ENCODE measurements at places on chromosomes 2 and 18. TPM values are rescaled to one million over a fixed set of nuclear protein-coding genes. Genes with fewer than 3 reads are reported as not detected.

The KCNK3 gene
- 29.3 TPM for polyA plus RNA-seq

GRCh38 chr18:58856881-58857280, 7.8 kb upstream of the ZNF532 start:
- no peak for DNase-seq

DNA sequence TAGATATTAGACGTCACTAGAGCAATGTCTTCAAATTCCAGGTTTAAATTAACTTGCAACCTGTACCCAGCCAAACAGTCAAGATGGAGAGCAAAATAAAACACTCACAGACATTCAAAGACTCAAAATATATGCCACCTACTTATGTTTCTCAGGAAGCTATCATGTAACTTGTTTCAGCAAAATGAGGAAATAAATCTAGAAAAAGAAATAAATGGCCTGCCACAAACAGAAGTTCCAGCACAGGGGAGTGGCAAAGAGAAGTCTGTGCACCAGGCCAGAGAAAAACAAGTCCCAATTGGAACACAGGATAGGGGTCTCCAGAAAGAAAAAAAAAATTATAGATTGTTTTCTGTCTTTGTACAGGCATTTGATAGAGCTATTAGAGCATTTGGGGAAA, 96.7 kb downstream of the LRP2 start:
- no peak for DNase-seq

DNA sequence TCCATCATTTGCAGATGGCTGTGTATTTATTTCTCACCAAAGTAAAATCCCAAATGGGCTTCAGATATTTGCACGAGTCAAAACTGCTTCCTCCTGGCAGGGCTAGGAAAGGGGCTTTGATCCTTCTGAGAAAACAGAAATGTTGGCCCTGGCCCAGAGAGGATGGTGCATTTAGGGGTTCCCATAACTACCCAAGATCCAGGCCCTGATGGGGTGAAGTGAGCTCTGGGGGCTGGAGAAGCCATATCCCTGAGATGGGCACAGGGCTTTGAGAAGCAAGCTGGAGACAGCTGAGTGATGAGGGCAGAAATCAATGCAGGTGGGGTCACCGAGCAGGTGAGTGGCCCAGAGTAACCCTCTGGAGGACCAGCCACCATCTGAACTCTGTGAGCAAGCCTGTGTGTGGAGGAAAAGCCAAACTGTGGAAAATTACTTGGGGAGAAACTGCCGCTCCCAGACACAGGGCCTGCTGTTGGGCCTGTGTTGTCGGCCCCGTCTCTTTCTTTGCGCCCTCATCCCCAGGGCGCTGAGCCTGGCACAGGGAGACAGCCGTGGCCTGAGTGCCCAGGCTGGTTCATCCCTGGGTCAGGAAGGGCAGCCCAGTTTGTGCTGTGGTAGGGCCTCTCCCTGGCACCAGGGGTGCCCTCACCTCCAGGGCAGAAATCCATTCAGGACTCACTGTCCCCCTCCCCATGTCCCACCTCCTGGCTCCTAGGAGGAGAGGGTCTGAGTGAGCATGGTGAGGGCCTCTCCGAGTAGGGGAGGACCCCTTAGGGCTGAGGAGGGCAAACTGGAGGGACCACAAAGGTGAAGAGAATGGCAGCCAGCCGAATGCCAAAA, 167.8 kb upstream of the HAAO start:
- DNase-seq: no peak

The C18orf32 gene
- 120 TPM for polyA plus RNA-seq

DNA sequence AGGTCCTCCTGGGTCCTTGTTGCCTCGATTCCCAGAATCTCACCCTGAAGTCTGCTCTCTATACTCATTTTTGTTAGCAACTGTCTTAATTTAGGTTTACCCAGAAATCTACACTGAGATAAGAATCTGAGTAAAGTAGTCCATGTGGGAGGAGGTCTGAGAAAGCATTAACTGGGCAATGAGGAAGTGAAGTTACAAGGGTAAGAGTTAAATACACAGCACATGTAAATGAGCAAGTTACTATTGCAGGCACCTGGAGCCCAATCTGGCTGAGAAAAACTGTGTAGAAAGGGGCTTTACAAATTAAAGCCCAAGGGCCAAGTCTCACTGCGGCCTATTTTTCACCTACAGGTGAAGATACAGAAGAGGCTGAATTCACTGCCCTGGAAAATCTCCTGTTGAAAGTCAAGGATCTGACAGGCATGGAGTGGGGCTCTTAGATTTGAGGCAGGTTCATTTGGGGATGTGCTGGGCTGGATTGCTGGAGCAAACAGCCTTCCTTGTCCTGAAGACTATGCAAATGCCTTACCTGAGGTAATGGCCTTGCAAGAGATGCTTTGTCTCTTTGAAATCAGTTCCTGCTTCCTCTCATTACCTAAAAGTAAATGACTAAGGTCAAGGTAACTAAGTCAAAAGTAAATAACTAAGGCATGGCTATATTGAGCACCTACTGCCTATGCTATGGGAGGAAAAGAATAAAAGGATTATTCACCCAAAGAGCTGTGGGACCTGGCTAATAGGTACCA, 84.4 kb upstream of the DYNAP start:
- DNase-seq: no peak

The IL37 gene
- polyA plus RNA-seq: not detected

The PCARE gene
- 1.1 TPM for polyA plus RNA-seq

DNA sequence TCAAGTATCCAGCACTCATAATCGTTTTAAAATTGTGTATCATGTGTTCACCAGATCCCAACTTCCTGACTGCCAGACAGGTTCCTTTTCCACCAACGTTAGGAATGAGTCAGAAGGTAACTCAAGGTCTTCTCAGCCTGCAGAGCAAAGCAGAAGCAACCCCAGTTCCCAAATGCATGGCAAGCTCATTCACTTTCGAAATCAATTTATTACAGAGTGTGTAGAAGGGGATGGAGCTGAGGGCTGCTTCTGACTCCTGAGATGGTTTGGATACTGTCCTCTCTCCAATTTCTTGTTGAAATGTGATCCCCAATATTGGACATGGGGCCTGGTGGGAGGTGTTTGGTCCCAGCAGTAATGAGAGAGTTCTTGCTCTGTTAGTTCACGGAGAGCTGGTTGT, 114.5 kb downstream of the PIEZO2 start:
- DNase-seq: no peak

DNA sequence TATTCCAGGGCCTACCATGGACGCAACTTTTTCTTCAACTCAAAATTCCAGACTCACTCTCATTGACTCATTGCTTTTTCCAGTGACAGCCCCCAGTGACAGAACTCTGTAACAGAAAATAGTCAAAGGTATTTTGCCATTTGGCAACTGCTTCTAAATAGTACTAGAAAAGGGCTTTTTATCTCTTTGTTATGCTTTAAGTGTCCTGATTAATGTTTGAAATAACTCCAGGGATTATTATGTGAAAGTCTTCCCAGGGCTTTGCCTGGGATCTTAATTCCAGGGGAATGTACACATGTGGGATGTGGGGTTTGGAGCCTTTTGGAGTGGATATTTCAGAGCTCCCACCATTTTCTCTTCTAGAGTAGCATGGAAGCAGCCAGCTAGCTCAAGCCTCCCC, 198.8 kb downstream of the KCNS3 start:
- DNase-seq: no peak

The KCNF1 gene
- polyA plus RNA-seq: 0.52 TPM

DNA sequence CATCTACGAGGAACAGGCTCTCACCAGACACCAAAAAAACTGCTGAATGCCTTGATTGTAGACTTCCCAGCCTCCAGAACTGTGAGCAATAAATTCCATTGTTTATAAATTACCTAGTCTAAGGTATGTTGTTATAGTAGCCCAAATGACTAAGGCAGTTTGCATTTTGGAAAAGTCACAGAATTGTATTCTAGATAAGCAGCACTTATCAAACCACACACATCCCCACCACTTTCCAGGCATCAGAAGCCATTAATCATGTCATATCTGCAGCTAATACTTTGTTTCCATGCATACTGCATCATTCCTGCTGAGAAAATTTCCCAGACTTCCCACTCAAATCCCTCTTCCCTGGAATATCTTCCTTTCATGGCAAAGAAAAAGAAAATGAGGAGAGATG, 187.2 kb downstream of the INO80D start:
- no peak for DNase-seq

DNA sequence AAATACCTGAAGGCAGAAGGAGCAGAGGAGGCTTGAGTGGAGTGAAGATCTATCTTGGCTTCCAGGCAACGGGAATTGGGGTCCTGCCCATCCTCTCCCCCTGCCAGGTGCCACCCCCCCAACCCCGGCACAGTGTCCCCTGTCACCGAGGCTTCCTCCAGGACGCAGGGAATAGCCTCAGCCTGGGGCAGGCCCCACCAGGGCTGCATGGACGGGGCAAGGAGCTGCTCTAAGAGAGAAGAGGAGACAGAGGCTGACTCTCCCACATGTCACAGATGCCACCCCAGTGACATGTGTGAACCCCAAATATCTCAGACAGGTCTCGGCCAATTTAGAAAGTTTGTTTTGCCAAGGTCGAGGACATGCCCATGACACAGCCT, 42.1 kb downstream of the PXDN start:
- DNase-seq: no peak

DNA sequence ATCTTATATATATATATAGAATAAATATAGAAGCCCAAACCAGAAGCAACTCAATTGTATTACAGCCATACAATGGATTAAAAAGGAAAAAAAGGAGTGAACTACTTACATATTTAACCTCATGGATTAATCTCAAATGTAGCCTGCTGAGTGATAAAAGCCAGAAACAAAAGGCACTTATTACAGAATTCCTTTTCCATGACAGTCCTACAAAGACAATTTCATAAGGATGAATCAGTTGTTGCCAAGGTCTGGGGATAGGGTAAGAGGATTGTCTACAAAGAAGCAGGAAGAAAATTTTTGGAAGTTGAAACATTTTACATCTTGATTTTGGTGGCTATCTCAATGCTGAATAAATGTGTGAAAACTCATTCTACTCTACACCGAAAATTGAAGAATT, 103.9 kb upstream of the DCC start:
- no peak for DNase-seq
